DMS153 (cell line): ENCODE measurements at places on chromosomes 12 and 14.

DNA sequence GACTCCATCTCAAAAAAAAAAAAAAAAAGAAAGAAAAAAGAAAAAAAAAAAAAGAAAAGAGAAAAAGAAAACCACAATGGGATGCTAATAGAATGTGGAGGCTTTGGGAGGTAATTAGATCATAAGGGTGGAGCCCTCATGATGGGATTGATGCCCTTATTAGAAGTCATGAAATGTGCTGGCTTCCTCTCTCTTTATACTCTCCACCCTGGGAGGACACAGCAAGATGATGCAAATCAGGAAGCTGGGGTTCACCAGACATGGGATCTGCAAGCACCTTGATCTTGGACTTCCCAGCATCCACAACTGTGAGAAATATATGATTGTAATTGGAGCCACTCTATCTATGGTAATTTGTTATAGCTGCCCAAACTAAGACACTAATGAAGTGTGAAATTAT is 13.4 kb upstream of the DRAM1 start:
- no peak for DNase-seq

DNA sequence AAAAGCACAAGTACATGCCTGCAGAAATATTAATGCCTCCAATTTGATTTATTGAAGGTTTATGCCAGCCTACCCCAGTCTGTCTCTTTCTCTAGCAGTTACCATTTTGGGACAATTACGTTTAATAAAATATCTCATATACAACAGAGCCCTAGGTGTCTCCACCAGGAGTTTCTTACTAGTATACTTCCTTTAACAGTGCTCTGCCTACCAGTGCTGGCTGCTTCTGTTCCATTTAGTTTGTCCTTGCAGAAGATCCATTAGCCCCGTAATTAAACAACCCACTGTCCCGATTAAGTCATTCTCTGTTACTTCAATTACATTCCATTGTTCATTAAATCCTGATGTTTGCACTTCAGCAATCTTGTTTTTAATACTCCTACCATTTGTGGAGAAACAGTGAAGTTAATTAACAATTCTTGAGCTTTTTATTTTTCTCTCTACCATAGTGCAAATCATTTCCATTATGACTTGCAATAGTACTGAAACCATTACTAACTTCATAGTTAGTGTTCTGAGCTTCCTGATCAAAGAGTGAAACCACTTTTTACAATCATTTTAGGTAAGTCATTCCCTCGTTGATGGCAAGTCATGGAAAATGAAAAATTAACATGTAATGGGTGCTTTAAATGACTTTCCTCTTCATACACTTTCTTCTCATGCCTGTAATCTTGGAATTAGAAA is 121.1 kb downstream of the PLXNC1 start:
- no peak for DNase-seq

DNA sequence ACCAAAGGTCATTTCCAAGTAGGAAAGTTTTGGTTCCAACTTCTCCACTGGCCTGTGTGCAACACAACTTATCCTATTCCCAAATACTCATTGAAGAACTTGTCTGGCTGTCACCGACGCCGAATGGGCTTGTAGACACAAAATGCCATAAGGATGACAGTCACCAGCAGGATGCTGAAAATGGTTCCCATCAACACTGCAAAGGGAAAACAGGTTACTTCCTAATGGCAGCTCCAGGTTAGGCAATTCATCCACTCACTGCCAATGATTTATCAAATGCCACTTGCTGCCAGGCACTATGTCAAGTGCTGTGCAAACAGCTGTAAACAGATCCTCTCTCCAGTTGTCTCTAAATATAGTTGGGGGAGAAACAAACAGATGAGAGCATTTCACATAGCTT is 6.1 kb downstream of the C12orf76 start:
- peak; percentile 96 for DNase-seq

DNA sequence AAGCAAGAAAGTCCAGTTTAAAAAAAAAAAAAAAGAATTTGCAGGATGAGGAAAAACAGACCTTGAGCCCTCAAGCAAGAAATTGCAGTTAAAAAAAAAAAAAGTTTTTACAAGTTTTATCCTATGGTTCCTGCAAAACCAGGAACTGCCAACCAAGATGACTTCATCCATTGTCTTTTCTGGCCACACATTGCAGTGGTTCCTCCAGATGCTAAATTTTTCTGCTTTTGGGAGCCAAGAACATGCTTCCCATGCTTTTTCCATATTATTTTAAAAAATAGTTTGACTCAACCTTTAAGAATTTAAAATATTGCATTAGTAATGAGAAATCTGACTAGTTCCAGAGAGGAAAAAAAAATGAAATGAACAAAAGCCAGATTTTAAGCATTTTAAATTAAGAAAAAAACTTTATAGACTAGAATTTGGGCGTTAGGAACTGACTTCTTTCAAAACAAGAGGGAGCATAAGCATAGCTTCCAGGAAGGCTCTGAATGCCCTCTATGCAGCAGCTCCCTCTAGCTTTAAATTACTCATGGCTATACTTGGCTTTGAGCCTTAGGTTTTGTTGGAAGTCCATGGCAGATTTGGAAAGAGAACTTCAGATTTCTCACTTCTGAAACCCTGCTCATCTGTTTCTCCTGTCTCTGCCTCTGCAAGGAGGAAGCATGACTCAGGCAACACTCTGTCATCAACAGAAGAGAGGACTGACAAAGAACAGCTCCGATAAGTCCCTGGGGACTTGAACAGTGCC is 124.5 kb downstream of the GPR65 start:
- DNase-seq: no peak

GRCh38 chr12:125776212-125776611 is 711.0 kb downstream of the AACS start:
- no peak for DNase-seq

DNA sequence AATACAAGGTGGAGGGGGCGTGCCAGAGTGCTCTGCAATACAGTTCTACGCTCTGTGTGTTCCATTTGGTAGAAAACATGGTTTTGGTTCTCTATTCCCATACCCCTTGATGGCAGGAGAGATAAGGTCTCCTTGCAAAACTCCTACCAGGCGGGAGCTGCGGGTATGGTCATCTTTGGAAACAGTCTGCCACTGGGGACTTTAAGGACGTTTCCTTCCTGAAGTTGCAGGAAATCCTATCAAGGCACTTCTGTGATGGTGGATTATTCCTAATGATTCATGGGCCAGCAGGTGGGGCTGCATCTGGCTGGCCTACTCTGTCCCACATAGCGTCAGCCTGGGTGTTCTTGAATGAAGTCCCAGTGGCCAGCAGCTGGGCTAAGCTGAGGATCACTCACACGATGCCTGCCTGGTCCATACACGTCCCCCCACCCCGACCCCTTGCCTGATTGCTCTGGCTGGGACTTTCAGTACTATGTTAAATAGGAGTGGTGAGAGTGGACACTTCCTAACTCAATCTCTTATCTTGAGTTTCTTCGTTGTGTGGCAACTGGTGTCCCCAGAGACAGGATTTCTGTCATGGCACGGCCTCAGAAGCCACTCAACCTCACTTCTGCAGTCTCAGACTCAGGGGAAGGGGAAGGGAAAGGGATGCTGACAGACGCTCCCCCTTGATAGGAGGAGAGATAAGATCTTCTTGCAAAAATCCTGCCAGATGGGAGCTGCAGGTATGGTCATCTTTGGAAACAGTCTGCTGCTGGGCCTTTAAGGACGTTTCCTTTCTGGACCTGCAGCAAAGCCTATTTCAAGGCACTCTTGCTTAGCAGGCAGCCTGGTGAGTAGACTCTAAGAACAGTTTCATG is 61.0 kb upstream of the FKBP4 start:
- DNase-seq: no peak
